Activated T-helper 2 cell treated with anti-CD3 and anti-CD28 coated beads, Interferon-gamma antibody, Interleukin-2, Interleukin-4, amounts not matched to agents 10 μg/mL and 5 μg/mL and 100 μg/mL, durations not matched to agents 14 hours and 24 hours and 36 hours (primary cell): ENCODE measurements at places on chromosomes 5 and 9.

DNA sequence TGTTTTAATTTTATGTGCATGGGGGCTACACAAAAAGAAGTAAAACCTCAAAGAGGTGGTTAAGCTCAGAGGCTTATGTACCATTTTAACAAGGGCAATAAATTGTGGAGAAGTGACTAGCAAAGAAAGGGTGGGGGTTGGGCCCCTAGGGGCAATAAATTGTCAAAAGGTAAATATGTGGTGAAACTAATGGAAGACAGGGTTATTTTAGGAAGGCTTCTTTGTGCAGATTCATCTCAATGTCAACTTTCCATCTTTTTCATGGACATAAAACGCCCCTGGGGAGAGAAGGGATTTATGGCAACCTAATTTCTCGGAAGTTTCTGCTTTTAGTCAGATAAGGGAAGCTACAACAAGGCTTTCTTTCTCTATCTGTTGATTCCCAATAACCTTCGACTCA is 42.5 kb upstream of the GOLM1 start:
- no peak for DNase-seq

GRCh38 chr9:92562461-92562967 is 26.7 kb upstream of the ECM2 start:
- no peak for DNase-seq

DNA sequence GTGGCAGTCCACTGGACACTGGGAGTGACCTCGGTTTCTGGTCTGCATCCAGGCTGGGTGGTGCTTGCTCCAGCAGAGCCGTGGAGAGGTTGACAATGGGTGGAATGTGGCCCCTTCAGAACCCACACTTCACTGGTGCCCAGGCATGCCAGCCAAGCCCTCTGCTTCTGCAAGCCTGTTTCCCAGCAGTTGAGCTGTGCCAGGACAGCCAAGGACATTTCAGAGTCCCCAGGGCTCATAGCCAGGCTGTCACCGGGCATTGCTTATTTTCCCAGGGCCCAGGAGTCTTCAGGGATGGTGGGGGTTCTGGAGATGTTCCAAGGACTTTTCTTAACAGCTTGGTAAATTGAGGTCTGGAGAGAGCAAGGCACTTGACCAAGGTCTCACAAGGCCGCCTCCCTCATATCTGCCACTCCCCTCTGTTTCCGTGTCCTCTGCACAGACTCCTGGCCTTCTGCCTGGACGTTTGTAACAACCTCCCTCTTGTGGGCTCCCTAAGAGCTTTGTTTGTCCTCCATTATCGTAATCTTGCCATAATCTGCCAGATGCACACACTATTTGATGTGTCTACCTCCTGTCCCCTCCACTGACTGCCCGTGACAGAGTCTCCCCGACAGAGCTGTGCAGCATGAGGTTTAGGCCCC is 3.8 kb upstream of the NDST1 start:
- DNase-seq: no peak

- no peak for DNase-seq
These were observed at the start of gene CER1 for GRCh38 chr9:14722391-14723035. CER1 (minus strand) TSS chr9:14722733; CDS start chr9:14722672, 61 bp downstream.

DNA sequence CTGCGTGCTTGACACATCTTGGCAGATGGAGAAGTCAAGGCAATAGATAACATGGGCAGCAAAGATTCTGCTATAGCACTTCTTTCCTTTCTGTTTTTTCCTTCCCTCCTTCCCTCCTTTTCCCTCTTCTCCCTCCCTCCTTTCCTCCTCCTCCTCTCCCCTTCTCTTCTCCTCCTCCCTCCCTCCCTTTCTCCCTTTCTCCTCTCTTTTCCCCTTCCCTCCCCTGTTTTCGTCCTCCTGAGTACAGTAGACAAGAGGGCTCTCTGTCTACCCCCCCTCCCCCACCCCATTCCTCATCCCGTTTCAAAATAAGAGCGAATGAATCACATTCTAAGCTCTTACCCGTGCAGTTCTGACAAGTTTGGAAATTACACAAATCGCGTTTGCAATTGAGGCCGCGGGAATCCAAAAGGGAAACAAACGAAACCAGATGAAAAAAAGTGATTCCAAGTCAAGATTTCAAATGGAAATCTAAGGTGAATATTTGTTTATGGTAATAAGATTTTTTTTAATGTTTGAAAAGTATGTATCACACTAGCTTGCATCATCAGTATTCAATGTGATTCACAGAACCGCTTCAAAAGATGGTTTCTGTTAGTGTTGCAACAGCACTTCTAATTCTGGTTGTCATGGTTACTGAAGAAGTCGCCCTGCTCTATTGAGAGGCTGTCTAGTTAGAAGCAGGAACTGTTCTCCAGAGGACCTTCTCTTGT is 1.3 kb downstream of the NIM1K start:
- peak; percentile 28 for DNase-seq

DNA sequence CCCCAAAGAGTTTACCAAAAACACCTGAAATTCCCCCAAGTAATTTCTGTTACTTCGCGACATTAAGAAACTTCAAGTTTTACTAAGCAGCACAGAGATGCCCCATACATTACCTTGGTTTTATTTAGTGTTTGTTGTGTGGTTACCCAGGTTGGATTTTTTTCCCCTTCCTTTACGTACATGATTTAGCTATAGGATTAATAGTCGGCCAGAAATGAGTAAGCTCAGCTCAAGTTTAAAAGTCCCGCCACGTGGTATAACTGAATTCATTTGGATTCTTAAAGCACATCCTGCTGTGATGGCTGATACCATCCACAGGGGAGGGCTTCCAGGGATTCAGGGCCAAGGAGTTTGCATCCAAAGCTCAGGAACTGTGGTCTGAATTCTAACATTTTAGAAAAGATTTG is 75.9 kb downstream of the DAP start:
- DNase-seq: no peak

DNA sequence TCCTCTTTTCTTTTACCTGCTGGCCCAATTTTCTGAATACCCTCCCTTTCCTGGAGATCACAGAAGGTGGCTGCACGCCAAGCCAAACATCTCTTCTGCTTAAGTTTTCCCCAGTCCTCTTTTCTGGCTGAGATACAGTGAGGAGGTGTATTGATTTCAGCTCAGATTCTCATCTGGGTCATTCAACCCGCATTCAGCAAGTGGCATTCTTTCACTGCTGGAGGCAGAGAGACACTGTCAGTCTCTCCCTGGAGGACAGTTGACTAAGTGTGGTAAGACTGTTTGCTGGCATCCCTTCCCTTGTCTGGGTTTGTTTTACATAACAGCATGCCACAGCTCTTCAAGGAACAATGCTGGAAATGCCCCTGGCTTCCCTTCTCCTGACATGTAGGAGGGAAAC is 60.5 kb downstream of the GABRG2 start:
- DNase-seq: no peak

DNA sequence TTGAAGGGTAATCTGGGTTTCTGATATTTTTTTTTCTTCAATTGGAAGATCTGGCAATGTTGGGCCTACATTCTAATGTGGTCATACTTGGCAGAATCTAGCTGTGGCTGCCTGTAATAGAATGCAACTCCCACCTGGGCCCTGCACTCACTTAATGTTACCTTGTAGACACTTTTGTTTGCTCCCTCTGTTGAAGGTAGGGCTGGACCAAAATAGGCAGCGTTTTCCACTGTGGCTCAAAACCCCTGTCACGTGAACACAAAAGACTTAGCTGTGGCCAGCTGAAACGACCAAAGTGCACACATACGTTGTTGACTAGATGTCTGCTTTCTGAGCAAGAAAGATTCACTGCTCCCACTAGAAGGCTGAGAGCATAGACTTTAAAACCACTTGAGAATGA is 117.6 kb upstream of the HMHB1 start:
- no peak for DNase-seq

- no peak for DNase-seq
These were observed 162.9 kb upstream of the NMUR2 start for GRCh38 chr5:152568016-152568415.

DNA sequence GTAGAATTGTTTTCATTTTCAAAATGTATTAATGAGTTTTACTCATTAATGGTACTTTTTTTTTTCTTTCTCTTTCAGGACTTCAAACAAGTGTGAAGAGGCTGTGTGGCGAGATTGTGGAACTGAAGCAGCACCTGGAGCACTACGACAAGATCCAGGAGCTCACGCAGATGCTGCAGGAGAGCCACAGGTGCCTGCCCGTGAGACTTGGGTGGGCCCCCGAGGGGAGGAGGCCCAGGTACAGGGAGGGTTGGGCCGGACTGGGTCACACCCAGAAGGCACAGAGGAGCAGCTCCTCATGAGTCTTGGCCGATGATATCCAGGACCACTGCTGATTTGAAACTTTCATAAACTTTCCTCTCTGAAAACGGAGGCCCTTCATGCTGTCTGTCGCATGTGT is 35.6 kb downstream of the CEP72 start:
- DNase-seq: no peak

DNA sequence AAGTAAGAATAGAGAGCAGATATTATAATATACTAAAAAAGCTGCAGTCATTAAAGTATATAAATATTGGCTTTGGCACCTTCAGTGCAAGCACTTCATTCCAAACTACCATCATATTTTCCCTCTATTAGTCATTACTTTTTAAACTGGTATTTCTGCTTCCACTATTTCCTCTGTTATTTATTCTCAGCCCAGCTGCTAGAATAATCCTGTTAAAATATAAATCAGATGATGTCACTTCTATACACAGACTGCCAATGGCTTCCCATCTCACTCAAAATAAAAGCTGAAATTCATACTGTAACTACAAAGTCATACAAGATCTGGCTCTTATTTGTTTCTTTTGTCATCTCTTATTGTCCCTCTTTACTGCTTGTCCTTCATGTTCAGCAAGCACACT is 432.9 kb downstream of the TLE4 start:
- DNase-seq: no peak

DNA sequence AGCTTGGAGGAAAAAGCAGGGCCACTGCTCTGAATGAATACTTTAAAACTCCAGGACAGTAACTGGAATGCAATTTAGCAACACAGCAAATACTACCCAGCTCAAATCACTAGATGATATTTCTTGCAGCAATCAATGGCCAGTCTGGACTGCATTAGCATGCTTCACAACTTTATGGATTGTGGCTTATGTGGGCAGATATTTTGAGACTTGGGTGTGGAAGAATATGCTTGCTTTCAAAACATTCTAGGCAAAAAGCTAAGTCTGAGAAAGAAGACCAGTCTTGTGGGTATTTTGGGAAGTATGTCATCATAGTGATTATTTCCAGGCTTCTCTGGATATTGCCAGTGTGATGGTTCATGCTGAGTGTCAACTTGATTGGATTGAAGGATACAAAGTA is 3.1 kb downstream of the RANBP3L start:
- no peak for DNase-seq

DNA sequence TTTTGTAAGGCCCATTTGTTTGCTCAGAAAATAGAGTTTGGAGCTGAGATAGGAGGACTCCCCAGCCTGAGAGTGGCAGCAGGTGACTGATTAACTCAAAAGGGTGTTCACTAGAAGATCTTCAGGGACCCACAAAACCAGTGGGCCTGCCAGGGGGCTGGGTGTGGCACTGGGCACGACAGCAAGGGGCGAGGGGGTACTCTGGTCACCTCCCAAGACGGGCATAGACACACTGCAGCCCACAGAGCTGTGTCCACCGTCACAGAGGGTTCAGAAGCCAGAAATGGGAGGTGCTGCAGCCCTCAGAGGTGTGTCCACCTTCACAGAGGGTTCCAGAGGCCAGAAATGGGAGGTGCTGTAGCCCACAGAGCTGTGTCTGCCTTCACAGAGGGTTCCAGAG is 75.6 kb upstream of the CACNA1B start:
- no peak for DNase-seq

DNA sequence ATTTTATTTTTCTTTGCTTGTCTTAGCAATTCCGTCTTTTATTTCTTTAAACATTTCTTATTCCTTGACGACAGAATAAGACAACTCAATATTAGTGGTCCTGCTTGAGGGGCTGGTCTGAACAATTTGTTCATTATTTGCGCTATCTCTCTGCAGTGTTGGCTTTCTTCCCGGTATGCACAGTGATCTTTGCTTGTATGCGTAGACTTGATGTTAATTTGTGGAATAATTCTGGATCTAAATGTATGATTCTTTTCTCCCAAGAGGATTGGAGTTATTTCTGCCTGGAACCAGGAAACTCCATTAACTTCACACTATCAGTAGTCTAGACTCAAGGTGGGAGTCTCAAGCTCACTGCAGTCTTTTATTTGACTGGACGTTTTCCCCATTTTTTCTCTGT is 80.4 kb downstream of the KDM4C start:
- DNase-seq: no peak
